ENCODE measurements at places on chromosomes 13 and 19. TPM values are rescaled to one million over a fixed set of nuclear protein-coding genes. Genes with fewer than 3 reads are reported as not detected.

The SPRY2 gene
- total RNA-seq = 14.9 TPM

The CKM gene
- not detected for total RNA-seq

The DPY19L3 gene
- total RNA-seq = 26.8 TPM

The CHMP2A gene
- 110 TPM for total RNA-seq

The ZNF132 gene
- 6.3 TPM for total RNA-seq

The CDX2 gene
- total RNA-seq = not detected

The COMMD6 gene
- 22.3 TPM for total RNA-seq

The IGFL1 gene
- not detected for total RNA-seq

The APOC1 gene
- 1.5 TPM for total RNA-seq

The SIGLECL1 gene
- not detected for total RNA-seq

The ZNF607 gene
- 5.9 TPM for total RNA-seq

The RUVBL2 gene
- 199 TPM for total RNA-seq

The MBD3L2 gene
- total RNA-seq = not detected

The ZNF737 gene
- 11.6 TPM for total RNA-seq

The CYP2B6 gene
- not detected for total RNA-seq

The KLHL1 gene
- total RNA-seq = not detected

The ZNF792 gene
- 51.1 TPM for total RNA-seq

The WDR87 gene
- not detected for total RNA-seq

The FUT6 gene
- total RNA-seq = not detected

The JSRP1 gene
- total RNA-seq = not detected

The SERP2 gene
- not detected for total RNA-seq

The ZNF135 gene
- total RNA-seq = 0.97 TPM

The LHB gene
- not detected for total RNA-seq

The APLP1 gene
- 1.3 TPM for total RNA-seq

The STAP2 gene
- total RNA-seq = 63.9 TPM

The CGB2 gene
- total RNA-seq = not detected

The KIR3DL1 gene
- not detected for total RNA-seq

The SULT2B1 gene
- not detected for total RNA-seq

The VWA8 gene
- 6.0 TPM for total RNA-seq

The MISP gene
- total RNA-seq = not detected

The RAB3A gene
- total RNA-seq = 0.16 TPM

The CFAP97D2 gene
- not detected for total RNA-seq

The LMTK3 gene
- 0.06 TPM for total RNA-seq

The PPM1N gene
- 0.63 TPM for total RNA-seq

The TNFSF9 gene
- 0.69 TPM for total RNA-seq

The CAPN12 gene
- not detected for total RNA-seq

The HSH2D gene
- not detected for total RNA-seq

The MBD3L3 gene
- total RNA-seq = not detected

The FUT1 gene
- total RNA-seq = 6.9 TPM

The METTL21C gene
- not detected for total RNA-seq

The DMKN gene
- total RNA-seq = not detected

The GNG8 gene
- total RNA-seq = not detected

The NLRP11 gene
- not detected for total RNA-seq

The BAX gene
- total RNA-seq = 90.2 TPM

The CCDC70 gene
- not detected for total RNA-seq

The CLDND2 gene
- not detected for total RNA-seq

The KCNC3 gene
- total RNA-seq = under 0.01 TPM

The KATNAL1 gene
- total RNA-seq = 30.4 TPM

The CIC gene
- 16.2 TPM for total RNA-seq

The PCCA gene
- total RNA-seq = 59.4 TPM

The CEACAM7 gene
- not detected for total RNA-seq

The HRC gene
- not detected for total RNA-seq

The DCT gene
- total RNA-seq = not detected

The SLITRK1 gene
- total RNA-seq = not detected

The NCAN gene
- not detected for total RNA-seq

The SYT5 gene
- not detected for total RNA-seq

The C19orf44 gene
- total RNA-seq = 2.8 TPM

Measured in bladder microvascular endothelial cell (primary cell).